ENCODE measurements at places on chromosomes 2 and 18.

- no peak for DNase-seq
These were observed 30.7 kb upstream of the LINC00305 start for GRCh38 chr18:64179556-64180080.

DNA sequence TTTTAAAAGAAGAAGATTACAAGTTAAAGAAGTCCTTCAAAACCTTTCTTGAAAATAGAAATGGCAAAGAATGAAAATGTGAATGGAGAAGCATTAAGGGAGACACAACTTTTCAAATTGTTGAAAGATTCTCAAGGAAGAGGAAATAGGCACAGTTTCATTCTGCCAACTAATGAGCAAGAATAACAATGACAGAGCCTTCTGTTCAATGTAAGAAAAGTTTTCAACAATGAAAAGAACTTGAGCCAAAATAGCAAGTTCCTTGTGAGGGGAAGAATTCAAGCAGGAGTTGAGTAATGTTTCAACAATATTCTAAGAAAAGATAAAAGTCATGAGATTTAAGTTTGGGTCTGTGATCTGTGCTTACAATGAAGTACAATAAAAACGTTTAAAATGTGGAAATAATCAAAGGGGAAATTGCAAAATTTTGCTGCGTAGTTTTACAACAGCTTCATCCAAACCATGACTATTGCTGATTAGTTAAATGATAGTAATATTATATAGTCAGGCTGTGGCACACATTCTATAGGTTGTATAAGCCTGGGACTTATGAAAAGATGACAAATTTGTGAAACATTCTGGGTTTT, 122.6 kb downstream of the METTL4 start:
- no peak for DNase-seq

DNA sequence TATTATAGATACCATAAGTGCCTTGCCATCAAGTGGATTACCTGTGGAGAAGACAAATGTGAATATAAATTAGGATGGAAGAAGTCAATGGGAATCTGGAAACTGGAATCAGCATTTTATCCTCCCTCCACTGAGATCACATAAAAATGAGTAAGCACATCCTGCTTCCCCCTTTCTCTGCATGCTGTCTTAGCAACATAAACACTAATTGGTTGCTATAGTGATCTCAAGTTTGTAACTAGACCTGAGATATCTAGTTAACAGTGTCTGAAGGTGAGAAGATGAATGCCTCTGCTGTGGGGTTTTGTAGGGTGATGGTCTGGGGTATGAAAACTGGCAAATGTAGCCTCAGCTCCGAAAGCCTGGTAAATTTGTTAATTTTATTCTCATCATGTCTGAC, 1357.5 kb upstream of the CELF4 start:
- DNase-seq: no peak

DNA sequence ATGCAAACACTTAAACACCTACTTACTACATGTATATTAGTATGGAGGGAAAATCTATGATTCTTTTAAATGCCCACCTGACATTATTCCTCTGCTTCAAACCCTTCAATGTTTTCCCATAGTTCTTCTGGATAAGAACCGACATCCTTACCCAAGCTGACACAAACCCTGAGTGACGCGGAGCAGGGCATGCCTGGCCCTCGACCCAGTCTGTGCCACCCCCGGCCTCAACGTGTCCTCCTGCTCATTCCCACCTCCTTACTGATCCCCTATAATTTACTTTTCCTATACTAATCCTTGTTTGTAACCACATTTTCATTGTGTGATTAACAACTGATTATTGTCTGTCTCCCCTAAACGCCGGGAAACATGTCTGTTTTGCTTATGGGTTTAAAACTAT, 17.5 kb downstream of the KIDINS220 start:
- no peak for DNase-seq

- DNase-seq: no peak
These were observed 35.2 kb upstream of the LPIN2 start for GRCh38 chr18:3048121-3048520.

- DNase-seq: no peak
These were observed 17.5 kb upstream of the ALKAL2 start for GRCh38 chr2:305366-305765.

- no peak for DNase-seq
These were observed 95.8 kb upstream of the SPRED2 start for GRCh38 chr2:65528241-65528574.

DNA sequence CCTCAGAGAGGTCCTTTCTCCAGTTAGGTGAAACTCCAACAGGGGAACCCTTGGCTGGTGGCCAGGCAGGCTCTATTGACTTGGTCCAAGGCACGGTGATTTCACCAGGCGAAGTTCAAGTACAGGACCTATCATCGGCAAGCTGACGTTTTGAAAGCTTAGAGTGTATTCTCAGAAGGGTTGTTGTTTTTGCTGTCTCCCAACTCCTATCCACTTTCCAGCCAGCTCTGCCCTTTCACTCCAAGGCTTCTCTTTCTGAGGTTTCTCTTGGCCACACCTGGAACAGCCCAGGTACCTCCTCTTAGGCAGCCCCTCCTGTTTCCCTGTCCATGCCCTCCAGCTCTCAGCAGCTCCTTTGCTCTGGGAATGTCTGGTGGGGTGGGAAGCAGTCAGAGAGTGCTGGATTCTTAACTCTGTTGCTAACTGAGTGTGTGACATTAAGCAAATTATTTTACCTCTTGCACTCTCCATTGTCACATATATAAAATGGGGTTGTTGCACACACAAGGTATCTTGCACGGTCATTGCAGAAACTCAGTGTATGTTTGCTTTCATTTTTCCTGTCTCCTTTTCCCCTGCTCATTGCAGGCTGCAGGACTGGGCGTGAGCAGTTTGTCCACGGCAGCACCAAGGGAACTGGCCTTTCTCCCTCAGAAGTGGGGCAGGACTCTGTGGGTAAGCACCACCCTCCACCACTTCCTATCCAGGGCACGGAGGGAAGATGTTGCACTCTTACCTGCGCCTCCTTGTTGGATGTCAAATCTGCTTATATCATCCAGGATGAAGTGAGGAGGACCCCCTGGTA, 30.2 kb downstream of the CAPN13 start:
- DNase-seq: no peak

- DNase-seq: no peak
These were observed 85.8 kb downstream of the PKP4 start for GRCh38 chr2:158542577-158542976.

- DNase-seq: no peak
These were observed 20.6 kb downstream of the KCMF1 start for GRCh38 chr2:84991404-84992160.

- DNase-seq: no peak
These were observed 88.9 kb upstream of the SLC35G4 start for GRCh38 chr18:11520536-11520935.

GRCh38 chr2:200288670-200289429, 17.6 kb upstream of the SPATS2L start:
- DNase-seq: no peak

- no peak for DNase-seq
These were observed 57.6 kb downstream of the ITGB6 start for GRCh38 chr2:160142472-160142871.

DNA sequence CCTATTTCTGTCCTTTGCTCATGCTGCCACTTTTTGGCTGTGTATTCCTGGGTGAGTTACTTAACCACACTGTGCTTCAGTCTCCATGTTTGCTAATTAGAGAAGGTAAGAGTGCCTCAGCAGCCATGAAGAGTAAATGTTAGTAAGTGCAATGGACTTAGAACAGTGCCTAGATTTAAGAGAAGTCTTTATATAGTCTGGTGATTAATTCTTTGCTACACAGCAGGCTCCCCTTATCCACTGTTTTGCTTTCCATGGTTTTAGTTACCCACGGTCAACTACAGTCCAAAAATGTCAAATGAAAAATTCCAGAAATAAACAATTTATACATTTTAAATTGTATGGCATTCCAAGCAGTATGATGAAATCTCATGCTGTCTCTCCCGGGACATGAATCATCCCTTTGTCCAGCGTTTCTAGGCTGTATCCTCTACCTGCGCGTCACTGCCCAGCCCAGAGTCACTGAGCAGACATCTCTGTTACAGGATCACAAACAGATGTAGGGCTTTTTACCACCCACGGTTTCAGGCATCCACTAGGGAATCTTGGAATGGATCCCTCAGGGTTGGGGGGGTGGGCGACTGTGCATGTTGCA, 91.0 kb downstream of the CTIF start:
- DNase-seq: no peak

DNA sequence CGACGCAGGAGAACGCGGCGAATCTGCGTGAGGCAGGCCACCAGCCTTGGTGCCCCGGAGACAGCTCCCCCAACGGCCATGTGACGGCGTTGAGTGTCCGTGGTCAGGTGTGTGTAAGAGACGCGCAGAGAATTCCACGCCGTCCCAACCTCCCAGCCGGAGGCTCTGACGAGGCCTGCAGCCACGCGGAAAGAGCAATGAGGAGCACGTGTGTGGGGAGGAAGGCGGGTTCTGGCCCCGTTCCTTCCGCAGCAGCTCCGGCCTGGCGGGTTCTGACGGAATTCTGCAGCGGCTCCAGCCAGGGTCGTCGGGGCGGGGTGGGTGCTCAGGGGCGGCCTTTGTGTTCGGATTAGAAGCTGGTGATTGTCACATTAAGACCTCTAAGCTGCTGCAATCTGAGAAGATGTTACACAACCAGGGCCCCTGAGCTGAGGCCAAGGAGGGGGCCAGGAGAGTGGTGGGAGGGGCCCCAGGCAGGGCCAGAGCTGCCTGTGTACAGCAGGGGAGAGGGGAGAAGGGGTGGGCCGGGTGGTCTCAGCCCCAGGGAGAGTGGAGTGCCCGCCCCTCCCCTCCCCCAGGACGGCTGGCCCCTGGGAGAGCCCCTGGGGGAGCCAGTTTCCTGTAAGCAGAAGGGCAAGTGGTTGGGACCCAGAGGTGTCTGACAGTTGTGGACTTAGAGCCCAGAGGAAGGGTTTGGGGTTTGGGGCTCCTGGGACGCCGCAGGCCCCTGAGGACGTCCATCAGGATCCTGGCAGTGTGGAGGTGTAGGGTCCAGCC, 5.1 kb upstream of the GAL3ST2 start:
- DNase-seq: no peak

GRCh38 chr2:75208738-75209137, 9.4 kb upstream of the TACR1 start:
- no peak for DNase-seq

- DNase-seq: no peak
These were observed 30.6 kb upstream of the AP1S3 start for GRCh38 chr2:223868005-223868404.

- no peak for DNase-seq
These were observed 9.1 kb upstream of the LCLAT1 start for GRCh38 chr2:30437809-30438548.

GRCh38 chr18:46297621-46298020, 193.4 kb downstream of the HAUS1 start:
- no peak for DNase-seq

GRCh38 chr2:181393472-181393871, 63.7 kb upstream of the ITGA4 start:
- no peak for DNase-seq

DNA sequence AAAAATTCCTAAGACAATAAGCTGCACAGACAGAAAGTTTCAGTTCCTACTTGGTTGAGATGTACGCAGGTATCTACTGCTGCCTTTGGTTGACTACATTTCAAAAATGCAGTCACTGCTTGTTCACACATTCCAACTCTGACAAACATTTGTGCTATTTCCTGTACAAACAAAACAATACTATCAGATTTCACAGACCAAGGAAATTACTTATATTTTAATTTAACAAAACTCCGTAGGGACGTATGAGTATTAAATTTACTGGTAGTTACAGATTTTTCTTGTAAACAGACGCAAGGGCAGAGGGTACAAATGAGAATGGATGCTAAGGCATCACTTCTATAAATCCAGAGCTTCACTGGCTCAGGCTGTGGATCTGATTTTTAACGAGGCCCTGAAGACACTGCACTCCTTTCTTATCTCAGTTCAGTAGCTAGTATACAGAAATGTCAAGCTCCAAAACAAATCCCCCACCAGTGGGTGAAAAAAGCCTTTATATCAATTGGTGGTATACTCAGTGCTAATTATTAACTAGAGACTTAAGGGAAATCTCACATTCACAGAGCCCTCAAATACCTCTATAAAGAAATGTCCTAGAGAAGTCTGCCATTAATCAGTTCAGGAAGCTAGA, 31.7 kb upstream of the TTC32 start:
- no peak for DNase-seq

Data from stimulated activated CD4-positive, alpha-beta T cell treated with anti-CD3 and anti-CD28 coated beads, Interleukin-12 subunit alpha, Interleukin-12 subunit beta, amount 100 ng/mL, for 48 hours (primary cell).